Cortex of kidney (tissue), 1 donor: ENCODE measurements at places on chromosomes 7 and 10.

DNA sequence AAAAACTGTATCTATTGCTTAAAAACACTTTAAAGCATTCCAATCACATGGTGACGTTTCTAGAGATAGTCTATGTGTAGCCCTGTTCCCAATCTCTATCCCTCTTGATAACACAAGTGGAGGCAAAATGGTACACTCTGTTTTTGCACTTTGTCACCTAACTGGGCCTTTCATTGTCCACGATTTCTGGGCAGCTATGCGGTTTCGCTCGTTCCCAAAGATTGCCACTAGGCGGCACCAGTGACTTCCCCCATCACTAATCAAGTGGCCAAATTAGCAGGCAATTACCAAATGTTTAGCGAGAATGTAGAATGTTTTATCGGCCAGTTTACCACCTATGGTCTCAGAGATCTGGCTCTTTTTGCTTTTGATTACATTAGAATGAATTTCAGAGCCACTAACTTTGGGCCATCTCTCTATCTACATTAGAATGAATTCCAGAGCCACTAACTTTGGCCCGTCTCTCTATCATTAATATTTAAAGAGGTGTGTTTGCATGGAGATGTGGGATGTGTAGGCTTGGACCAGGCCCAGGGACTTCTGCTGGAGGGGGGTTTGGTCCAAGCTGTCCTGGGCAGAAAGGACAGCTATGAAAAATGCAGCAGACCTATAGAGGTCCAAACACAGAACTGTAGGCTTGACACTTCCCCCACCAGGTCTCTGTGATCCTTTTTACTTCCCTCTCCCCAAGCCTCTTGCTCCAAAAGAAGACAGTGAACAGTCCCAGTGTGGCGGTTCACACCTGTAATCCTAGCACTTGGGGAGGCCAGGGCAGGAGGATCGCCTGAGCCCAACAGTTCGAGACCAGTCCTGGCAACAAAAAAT is 90.1 kb downstream of the EPC1 start:
- no peak for DNase-seq

DNA sequence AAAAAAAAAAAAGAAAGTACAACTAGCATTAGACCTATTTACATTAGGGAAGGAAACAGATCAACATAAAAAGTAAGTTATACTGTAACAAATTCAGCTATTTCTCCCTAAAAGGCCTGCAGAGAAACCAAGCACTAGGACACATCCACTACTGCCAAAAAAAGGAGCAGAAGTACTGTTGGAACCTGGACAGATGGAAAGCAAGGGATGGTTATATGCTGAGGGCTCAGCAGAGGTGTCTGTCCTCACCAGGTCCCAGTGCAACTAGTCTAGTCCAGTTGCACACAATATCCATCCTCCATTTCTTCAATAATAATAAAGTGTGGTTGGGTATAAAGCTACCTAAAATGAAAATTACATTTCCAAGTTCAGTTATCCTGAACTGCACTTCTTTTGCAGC is 103.2 kb upstream of the IFRD1 start:
- no peak for DNase-seq

- DNase-seq, result no peak
These were observed 63.7 kb downstream of the TSPAN12 start for GRCh38 chr7:120794106-120794729.

DNA sequence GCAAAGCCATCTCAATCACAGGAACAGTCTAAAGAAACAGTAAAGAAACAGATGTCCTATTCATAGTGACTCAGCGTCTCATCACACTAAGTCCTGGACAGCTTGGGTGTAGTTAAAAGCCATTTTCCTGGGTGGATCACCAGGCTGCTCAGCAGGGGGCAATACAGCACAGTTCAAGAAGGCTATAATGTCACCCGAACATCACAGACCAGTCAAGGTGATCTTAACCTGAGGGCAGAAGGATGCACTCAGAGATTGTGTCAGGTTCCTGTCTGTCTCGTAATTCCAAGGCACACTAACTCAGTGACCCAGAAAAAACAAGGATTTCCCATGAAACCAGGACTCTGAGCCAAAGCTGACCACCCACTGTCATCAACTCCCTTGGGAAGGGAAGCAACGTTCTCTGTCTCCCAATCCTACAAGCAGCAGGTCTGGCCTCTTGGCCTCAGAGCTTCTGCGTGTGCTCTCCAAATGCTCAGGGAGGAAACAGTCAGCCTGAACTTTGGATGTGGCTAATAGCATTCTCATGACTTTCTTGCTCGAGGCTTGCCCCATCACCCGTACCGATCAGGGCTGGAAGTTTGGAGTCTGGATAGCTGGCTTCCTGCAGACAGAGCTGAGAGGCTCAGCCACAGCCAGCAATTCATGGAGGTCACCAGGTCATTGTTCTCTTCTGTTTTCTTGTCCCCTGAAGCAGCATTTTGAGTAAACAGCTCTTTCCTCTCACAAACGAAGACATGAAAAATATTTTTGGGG is 90.4 kb upstream of the FAM171A1 start:
- no peak for DNase-seq

DNA sequence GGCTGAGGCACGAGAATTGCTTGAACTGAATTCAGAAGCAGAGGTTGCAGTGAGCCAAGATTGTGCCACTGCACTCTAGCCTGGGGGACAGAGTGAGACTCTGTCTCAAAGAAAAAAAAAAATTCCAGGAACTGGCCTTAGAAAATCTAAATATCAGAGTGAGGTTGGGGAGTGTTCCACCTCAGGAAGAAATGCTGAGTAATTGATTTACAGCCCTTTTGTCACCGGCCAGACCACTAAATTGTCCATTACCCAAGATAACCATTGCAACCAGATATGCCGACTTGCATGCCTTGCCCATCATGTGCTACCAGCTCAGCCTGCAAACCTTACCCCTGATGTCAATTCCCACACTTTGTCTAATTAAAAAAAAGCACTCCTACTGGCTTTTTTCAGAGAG is 42.4 kb downstream of the CRCP start:
- no peak for DNase-seq

- no peak for DNase-seq
These were observed 80.8 kb downstream of the CARD11 start for GRCh38 chr7:2962865-2963264.

DNA sequence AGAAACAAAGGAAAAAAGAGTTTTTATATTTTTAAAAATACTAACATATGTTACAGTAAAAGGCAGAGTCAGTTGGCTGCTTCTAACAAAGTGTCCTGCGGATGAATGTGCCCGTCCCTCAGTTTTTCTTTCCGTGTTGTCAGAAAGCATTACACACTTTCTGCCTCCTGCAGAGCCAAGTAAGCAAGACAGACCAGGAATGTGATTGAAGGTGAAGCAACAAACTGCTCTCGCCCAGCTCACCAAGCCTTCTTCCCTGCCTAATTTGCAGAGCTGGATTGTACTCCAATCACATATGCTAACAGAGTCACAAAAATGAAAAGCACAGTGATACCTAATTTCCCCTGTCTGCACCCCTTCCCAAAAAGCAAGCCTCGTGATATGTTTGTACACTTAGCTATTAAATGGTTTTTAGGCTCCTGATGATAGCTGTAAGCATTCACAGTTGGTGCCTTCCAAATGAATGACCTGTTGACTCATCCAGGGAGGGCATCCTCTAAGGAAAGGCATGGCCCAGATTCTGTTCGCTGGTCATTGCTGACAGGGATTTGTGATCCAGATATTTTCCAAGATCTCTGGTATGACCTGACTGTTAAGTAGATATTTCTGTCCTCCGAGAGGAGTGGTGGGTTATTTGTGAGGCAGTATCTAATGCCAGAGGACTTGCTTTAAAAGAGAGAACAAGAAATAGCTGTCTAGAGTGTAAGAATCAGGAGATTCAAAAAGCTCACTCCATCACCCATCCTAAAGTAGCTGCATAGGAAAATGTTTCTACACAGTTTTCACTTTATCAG is 187.3 kb upstream of the PLXDC2 start:
- no peak for DNase-seq

GRCh38 chr7:84953234-84953633 is 233.6 kb downstream of the SEMA3D start:
- no peak for DNase-seq

DNA sequence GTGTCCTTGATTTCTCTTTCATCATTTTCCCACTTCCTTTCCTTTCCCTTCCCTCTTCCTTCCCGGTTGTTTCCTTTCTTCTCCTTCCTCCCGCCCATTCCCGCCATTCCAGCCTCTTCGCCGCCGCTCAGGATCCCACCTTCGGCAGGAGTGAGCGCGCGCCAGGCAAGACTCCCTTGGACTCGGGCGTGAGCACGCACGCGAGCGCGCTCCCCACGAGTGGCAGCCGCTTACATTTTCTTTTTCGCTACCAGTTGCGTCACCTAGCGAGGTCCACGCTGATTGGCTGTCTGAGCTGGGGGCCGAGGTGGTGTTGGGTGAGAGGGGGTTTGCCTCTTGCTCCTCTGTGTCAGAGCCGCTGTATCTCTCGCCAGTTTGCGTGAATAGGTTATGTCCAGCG is 11.8 kb downstream of the ZAN start:
- DNase-seq, result no peak

DNA sequence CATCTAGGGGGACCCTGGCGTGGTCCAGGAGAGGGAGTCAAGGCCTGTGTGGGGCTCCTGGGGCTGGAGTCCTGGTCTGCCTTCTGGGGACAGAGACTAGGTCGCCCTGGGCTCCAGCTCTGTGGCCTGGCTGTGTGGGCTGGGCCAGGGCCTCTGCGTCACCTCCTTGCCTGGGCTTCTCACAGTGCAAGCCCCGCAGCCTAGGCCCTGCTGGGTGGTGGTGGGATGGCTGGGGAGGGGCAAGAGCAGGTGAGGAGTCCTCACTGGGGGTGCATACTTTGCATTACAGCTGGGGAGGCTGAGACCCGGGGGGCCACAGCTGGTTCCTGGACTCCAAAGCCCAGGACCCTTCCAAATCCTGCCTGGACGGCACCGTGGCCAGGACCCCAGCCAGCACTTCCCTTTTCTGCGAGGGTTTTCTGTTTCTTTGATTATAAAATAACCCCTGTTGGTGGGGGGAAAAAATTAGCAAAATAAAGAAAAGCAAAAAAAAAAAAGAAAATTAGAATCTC is 23.5 kb downstream of the PWWP2B start:
- DNase-seq, result no peak

GRCh38 chr7:47726047-47726726 is 144.3 kb upstream of the TNS3 start:
- DNase-seq, result no peak

- DNase-seq, result no peak
These were observed 1.7 kb downstream of the RAMP3 start for GRCh38 chr7:45159296-45159695.

DNA sequence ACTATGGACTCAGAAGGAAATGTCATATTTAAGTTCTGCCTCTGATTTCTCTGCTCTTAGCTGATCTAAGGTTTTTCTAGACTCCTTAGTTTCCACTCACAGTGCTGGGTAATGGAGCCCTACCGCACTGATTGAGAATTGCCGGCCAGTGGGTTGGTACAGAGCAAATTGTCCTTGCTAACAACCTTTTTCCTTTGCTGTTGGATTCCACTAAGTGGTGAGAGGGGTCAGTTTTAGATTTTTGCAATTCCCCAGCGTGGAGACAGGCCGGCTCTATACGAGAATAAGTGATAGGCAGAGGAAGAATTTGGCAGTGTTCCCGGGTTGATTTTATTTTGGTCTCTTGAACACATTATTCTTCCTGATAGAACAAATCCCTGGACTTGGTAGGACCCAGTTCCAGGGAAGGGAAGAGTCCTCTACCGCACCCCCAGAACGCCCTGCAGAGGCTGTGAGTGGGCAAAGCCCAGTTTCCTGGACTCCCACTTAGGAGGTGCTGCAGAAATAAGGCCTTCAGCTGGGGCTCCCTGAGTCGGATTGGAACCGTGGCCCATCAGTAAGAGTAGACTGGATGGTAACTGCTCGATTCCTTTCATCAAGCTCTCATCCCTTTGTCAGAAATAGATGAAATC is 3.0 kb upstream of the NRP1 start:
- DNase-seq, result no peak

DNA sequence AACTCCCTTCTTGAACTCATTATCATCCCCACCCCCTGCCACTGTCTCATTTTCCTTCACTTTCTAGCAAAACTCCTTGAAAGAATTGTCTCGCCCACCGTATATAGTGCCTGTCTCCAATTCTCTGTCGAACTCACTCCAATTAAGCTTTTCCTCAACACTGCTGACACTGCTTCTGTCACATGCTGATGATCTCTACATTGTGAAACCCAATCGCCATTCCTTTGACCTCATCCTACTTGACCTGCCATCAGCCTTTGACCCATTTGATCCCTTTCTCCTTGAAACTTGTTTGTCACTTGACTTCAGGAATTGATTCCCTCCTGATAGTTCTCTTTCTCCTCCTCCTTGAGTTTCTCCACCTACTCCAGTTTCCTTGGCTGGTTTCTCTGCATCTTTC is 54.8 kb downstream of the CCDC71L start:
- DNase-seq, result no peak

DNA sequence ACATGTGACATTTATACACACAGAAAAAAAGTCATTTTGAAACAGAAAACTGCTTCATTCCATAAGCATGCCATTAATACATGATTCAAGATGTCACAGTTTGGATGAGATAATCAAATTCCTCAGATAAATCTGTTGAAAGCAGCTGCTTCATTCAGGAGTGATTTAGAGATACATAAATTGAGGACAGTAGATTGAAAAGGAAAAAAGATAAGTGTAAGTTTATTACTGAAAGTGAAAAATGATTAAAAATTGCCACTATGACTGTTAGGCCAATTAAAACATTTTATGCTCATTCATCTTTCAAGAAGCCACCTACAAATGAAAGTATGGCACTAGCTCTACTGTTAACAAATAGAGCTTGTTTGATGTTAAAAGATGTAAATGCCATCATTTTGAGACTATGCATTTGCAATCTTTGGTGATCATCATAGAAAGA is 136.9 kb upstream of the CDK6 start:
- no peak for DNase-seq

DNA sequence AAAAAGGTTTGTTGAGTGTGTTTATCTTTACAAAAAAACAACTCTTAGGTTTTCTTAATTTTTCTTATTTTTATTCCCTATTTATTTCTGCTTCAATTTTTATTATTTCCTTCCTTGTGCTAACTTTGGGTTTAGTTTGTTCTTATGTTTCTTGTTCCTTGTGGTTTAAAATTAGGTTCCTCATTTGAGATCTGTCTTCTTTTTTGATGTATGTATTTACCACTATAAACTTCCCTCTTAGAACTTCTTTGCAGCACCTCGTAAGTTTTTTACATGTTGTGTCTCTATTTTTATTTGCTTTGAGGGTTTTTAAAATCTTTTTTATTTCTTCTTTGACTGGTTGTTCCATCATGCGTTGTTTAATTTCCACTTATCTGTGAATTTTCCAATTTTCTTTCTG is 1217.1 kb upstream of the CELF2 start:
- DNase-seq, result no peak

GRCh38 chr10:86480571-86480970 is 41.0 kb downstream of the WAPL start:
- no peak for DNase-seq

- no peak for DNase-seq
These were observed 1.0 kb downstream of the CDK6 start for GRCh38 chr7:92835261-92835850.
